ENCODE measurements at places on chromosomes 3 and 15.

DNA sequence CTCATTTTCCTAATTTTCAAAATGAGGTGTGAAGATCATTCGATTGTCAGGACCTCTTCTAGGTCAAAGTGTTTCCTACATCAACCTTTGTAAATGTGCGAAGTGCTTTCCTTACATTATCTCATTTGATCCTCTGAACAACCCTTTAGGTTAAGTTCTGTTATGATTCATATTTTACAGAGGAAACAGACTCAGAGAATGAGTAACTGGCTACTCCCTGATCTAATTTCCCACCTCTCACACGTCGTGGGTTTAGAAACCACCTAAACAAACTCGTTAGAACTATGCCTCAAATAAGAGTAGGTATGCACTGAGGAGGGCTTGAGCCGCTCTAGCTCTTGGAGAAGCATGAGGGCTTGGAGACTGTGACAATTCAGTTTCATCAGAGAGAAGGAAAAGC is 148.6 kb downstream of the CD47 start:
- DNase-seq = no peak

- DNase-seq = no peak
These were observed 22.0 kb upstream of the DOCK3 start for GRCh38 chr3:50652709-50653108.

- DNase-seq = no peak
These were observed 2.6 kb downstream of the SPG21 start for GRCh38 chr15:64987136-64987535.

DNA sequence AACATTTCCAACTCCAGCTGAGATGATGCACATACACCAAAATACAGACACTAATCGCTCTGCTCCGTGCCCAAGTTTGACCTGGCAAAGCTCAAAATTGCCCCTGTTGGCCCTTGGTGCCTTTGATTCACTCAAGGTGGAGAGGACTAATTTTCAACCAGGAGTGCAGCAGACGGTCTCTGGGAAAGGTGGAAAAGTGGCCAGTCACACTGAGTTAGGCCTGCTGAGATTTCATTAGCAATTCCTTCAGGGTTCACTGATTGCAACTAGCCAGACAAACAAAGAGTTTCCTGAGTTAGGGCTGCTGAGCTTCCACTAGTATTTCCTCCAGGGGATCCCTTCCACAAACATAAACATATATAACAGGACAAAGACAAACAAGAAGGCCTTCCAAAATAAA is 28.7 kb upstream of the LHFPL4 start:
- no peak for DNase-seq

- DNase-seq = no peak
These were observed 9.2 kb downstream of the SLC25A36 start for GRCh38 chr3:140950863-140951262.

GRCh38 chr3:37384117-37384516 is 209.7 kb upstream of the LRRFIP2 start:
- no peak for DNase-seq

GRCh38 chr3:166304584-166304983 is 467.4 kb upstream of the BCHE start:
- DNase-seq = no peak

DNA sequence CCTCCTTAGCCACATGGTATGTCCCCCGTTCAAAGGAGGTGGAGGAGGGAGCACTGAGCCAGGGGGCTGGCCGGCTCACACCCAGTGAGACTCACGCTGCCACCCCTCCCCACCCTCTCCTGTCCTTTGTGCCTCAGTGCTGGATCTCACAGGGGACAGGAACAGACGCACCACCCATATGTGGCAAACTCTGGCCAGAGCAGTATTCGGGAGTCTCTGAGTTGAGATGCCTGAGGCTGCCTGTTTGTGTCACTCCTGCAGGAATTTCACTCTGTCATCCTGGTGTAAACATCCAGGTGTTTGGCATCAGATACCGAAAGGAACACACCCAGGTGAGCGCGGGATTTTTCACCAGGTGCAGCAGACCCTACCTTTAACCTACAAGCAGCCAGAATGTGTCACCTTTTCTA is 25.7 kb downstream of the RGMA start:
- no peak for DNase-seq

DNA sequence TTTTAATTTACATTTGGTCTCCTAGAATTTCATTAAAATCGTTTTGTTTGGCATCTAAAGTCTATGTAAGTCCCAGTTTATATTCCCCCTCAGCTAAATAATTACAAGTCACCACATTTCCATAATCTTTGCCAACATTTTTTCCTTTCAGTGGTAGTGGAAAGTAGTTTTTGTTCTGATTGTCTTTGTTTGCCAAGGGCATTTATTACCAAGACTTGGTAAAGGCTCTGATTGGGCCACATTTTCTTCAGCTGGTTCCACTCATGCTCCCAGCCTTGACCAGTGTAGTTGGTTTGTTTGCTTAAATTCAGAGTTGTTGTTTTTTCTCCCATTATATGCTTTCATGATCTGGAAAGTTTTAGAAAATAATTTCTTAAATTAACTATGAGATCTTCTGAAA is 153.4 kb upstream of the MME start:
- DNase-seq = no peak

DNA sequence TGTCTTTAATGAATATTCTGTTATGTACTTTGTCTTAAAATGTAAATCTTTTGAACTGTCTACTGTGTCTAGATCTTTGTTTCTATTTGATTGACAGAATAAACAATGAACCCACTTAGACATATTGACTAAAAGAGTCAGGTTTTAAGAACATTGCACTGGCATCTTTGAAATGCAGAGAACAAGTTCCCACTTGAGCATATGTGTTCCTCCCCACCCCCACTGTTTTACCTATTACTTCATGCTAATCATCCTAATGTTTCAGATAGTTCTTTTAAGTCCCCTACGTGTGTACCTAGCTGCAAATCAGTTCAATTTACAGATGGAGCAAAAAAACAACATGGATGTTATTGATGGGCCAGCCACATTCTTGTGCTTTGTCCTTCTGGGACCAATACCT is 11.7 kb upstream of the TCF12 start:
- DNase-seq = no peak

DNA sequence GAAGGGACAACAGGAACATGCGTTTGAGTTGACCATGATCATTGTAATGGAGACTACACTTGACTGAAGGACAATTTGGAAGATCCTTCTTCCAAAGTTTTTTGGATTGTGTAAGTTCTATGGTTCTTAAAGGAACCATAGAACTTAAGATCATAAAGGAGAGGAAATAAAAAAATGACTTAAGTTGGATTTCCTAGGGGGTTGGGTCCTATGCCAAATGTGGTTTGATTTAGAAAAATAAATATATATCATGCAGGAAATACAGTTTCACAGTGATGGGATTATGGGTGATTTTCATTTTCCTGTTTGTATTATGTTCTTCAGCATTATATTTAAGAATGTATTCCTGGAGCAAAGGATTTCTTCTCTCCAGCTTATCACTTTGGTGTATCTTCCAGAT is 305.5 kb upstream of the DPH6 start:
- DNase-seq = no peak

GRCh38 chr3:9387322-9387655 is 10.1 kb upstream of the SETD5 start:
- DNase-seq = no peak

DNA sequence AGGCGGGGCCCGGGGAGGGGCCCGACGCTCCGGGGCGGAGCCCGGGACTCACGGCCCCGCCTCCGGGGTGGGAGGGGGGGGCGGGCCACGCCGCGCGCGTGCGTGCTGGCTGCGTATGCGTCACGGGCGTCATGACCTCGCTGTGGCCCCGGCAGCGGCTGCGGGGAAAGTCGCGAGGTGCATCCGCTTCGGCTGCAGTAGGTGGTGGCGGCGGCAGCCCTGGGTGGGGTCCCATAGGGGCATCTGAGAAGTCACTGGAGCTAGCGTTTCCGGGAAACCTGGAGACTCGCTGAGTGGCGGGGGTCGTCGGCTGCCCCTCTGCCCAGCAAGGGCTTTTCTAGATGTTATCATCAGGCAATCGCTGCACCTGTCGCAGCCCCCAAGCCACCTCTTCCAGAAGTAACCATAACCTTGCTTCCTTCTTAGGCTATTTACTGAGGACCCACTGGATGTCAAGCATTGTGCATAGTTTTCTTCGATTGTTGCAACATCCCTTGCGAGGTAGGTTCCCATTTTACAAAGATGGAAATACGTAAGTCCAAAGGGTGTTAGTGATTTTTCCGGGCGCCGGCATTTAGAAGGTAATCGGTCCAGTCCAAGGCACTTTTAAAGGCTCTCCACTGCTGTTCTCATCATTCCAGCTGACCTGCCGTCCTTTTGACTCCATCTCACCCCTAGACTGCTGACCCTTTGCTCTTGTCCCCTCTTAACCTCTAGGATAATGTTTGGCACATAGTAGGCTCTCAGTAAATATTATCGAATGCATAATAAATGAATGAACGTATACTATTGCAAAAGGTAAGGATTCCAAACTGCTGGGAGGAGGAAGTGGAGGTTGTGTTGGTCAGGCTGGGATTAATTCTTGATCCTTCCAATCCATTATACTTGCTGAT is at the start of gene GDPGP1:
TSS of gene GDPGP1 (plus strand) at position 114 of the 893 bp plus-strand sequence. CDS start 6,700 bp downstream, outside the sequence.
- DNase-seq = no peak

DNA sequence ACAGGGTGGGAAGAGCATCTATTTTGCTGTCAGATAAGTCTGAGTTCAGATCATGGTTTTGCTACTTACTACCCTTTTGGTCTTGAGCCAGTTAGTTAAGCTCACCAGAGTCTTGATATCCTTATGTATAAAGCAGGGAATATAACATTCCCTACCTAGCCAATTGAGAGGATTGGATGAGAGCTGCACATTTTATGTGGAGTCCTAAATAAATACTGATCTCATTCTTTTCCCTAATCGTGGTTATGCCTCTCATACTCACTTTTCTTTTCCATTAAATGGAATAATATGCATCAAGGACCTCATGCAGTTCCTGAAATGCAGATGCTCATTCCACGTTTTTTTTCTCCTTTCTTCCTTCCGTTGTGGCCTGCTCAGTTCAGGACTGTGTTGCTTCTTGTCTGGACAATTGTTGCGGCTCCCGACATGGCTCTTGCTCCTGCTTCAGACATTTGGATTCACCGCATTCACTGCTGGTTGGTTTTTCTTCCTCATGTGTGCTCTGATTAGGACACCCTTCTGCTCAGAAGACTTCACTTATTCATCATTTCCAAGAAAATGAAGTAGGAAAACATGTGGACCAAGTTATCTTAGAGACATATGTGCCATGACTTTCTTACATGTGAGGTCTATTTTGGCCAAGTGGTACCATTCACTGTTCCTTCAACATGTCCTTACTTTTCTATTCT is 90.2 kb downstream of the NFKBIZ start:
- no peak for DNase-seq

GRCh38 chr3:146781606-146782005 is 176.5 kb upstream of the PLSCR5 start:
- DNase-seq = no peak

DNA sequence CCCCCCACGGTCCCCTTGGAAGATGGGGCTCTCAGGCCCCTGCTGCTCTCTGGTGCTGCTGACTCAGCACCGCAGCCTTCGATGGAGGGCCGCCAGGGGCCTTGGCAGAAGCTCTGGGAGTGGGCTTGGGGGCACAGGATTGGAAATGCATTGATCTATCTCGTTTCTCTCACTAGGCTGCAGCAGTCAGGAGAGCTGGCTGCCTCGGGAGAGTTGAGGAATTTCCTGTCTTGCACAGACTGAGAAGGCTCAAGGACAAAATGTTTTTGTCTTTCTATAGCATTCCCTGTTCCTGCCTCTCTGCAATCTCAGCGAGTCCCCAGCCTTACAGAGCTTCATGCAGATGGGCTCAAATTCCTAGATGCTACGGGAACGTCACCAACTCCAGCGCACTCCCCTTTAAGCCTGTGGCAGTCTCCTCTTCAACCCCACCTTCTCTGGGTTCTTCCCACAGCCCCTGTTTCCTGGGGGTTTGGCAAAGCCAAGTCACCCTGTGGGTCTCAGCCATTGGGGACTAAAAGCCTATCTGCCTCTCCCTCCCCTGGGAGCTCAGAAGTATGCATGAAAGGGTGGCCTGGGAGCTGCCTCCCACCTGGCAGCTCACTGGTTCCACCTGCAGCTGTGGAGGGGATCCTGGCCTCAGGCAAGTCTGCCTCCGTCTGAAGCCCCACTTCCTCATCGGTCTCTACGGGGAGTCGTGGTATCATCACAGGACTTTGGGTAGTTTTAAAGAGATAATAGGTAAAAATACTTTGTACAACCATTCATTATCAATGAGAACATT is 127.4 kb upstream of the HACD2 start:
- DNase-seq = no peak

DNA sequence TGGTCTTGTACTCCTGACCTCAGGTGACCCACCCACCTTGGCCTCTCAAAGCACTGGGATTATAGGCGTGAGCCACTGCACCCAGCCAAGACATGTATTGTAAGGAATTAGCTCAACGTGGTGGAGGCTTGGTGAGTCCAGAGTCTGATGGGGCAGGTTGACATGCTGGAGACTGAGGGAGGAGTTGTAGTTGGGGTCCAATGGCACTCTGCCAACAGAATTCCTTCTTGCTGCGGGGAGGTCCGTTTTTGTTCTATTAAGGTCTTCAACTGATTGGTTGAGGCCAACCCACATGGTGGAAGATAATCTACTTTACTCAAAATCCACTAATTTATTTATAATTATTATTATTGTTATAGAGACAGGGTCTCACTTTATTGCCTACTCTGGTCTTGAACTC is 30.1 kb downstream of the PLA2G4D start:
- no peak for DNase-seq

DNA sequence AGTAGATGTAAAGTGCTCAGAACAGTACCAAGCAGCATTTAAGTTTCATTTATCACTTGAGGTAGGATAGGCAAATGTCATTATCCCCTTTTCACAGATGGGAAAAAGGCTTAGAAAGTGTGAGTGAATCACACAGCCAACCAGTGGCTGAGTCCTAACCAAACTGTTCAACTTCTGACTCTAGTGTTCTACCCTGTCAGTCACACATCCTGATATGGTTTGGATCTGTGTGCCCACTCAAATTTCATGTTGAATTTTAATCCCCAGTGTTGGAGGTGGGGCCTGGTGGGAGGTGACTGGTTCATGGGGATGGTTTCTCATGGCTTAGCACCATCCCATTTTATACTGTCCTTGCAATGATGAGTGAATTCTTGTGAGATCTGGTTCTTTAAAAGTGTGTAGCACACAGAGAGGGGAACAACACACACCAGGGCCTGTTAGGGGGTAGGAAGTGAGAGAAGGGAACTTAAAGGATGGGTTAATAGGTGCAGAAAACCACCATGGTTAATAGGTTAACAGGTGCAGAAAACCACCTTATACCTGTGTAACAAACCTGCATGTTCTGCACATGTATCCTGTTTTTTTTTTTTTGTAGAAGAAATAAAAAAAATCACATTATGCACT is 304.7 kb downstream of the SUCLG2 start:
- no peak for DNase-seq

GRCh38 chr3:46811615-46812236 is 51.5 kb downstream of the MYL3 start:
- peak; percentile 8 for DNase-seq

- DNase-seq = no peak
These were observed 1080.3 kb downstream of the ZPLD1 start for GRCh38 chr3:103515116-103515515.

GRCh38 chr15:67479781-67480505 is 41.0 kb upstream of the C15orf61 start:
- DNase-seq = no peak

- no peak for DNase-seq
These were observed 42.0 kb downstream of the IFT57 start for GRCh38 chr3:108180194-108180593.
